Fibroblast of lung (primary cell): ENCODE measurements at places on chromosomes 2 and 18. TPM values are rescaled to one million over a fixed set of nuclear protein-coding genes. Genes with fewer than 3 reads are reported as not detected.
A peak's percentile ranks its signal among the peaks of the same experiment; 100 is the strongest.

- DNase-seq = no peak
- no peak overlapping the region for H3K4me3 ChIP-seq
- peaks cover 4% of the 10 kb centered on the region for H3K4me1 ChIP-seq
- no peaks in the 10 kb centered on the region for H3K27me3 ChIP-seq
- H3K36me3 ChIP-seq = no peaks in the 10 kb centered on the region
Observed at GRCh38 chr2:43186321-43186678, 40.1 kb downstream of the ZFP36L2 start.

DNA sequence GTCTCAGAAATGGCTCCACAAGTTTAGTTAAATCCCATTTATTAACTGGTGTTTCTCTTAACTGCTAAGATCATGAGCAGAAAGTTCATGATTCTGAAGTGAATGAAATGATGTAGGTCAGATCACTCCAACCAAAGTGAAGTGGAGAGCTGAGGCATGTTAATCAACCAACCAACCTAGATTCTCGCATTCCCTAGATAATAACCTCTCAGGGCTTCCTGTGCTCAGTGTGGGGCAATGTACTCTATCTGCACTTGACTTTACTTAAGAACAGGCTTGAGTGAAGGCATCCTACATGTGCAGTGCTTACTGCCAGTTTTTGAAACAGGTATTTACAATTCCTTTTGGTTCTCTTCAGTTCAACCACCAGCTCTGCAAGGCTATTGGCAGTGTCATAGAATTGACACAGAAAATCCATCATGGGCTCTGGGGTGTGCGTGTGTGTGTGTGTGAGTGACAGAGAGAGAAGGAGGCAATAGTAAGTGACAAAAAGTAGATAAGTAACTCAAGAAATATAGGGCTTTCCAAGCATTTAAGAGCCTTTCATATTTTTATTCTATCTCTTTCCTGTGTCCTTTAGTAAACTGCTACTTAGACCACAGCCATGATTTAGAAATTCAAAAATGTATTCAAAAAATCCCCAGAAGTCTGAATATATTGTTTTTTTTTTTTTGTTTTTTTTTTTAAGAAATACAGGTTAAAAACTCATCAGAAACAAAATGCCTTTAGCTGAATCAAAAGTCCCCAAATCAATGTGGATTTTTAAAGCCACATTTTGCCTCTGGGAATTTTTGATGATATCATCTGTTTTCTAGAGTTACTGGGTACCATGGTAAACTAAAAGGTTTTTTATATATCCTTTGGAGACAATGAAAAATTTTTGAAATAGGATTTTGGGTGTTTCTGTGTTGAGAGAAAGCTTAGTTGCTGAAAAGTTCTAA is 28.6 kb downstream of the DOCK10 start:
- no peak overlapping the region for H3K4me3 ChIP-seq
- no peak overlapping the region for H3K27ac ChIP-seq
- DNase-seq = peak; percentile 56

- peak overlapping the region; percentile 28 for H3K27ac ChIP-seq
- H3K36me3 ChIP-seq = peaks cover 1% of the 10 kb centered on the region
- H3K4me3 ChIP-seq = no peak overlapping the region
- no peaks in the 10 kb centered on the region for H3K27me3 ChIP-seq
- peaks cover 2% of the 10 kb centered on the region for H3K4me1 ChIP-seq
Observed at GRCh38 chr2:32135409-32135808, 30.3 kb upstream of the SLC30A6 start.

DNA sequence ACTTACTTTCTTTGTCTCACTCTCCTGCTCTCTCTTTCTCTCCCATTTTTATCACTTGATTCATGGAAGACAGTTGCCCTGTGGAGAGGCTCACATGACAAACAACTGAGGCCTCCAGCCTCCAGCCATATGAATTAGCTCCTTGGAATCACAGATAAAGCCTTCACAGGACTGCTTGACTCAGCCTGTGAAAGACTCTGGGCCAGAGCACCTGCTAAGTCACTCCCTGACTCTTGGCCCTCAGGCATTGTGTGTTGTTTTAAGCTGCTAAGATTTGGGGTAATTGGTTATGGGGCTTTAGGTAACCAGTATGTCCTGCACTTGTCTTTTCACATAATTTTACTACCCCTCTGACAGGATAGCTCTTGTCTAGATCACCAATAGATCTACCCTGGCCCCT is 334.9 kb downstream of the SOX11 start:
- DNase-seq = no peak
- no peaks in the 10 kb centered on the region for H3K27me3 ChIP-seq
- no peak overlapping the region for H3K4me3 ChIP-seq
- H3K36me3 ChIP-seq = no peaks in the 10 kb centered on the region
- H3K27ac ChIP-seq = no peak overlapping the region

Gene TNS1
- 44.4 and 49.1 TPM in 2 replicates for total RNA-seq

GRCh38 chr18:73118121-73118816 is 250.5 kb upstream of the NETO1 start:
- peak; percentile 5 for DNase-seq
- no peaks in the 10 kb centered on the region for H3K27me3 ChIP-seq
- no peaks in the 10 kb centered on the region for H3K4me1 ChIP-seq
- no peak overlapping the region for H3K4me3 ChIP-seq
- no peaks in the 10 kb centered on the region for H3K36me3 ChIP-seq

DNA sequence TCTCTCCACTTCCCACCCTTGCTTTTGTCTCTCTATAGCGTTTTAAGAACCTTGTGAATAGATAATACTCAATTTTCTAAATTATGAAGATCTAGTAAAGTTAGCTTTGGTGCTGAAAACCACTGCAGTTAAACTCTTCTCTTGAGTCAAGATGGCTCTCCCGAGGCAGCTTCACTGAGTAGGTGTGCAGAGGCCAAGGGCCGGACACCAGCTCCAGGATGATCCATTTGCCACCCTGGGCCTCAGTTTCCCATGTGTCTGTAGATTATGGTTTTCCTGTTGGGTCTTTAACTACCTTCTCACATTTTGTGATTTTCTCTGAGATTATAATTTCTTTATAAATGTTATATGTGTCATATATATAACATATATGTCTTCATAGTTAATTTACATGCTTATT is 68.5 kb upstream of the SH3RF3 start:
- H3K27me3 ChIP-seq = peaks cover 20% of the 10 kb centered on the region
- H3K36me3 ChIP-seq = no peaks in the 10 kb centered on the region
- no peaks in the 10 kb centered on the region for H3K4me1 ChIP-seq

DNA sequence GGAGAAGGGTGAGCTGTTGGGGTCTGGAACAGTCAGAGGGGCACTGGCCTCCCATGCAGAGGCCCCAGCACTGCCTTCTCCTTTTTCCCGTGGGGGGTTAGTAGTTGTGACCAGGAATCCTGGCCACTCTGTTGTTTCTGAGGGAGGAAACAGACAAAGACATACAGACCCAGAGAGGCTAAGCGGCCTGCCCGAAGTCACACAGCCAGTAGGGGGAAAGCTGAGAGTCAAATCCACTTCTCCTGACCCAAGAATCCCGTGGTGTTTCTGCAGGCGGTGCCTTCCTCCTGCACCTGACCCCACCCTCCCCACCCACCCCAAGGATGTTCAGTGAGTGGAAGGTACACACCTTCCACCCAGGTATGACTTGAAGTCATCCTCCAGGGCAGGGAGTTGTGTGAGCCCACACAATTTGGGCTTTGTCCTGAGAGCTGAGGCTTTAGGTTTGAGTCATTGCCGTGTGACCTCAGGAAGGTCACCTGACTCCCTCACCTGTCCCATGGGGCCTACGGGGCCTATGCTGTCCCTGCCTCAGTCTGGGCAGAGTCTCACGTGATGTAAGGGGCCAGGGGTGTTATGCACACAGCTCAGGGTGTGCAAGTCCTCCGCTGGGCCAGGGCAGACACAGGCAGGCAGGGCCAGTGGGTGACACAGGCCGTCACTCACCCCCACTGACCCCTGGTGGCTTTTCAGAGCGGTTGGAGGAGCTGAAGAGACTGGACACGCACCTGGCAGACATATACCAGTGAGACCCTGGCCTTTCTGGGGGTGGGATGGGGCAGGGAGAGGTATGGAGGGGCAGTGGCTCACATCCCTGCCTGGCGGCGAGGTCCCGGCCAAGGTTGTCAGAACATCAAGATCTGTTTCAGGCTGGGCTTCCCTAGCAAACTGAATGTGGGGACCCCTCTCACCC is 5.0 kb downstream of the NT5DC4 start:
- no peaks in the 10 kb centered on the region for H3K36me3 ChIP-seq
- no peak overlapping the region for H3K27ac ChIP-seq
- H3K27me3 ChIP-seq = no peaks in the 10 kb centered on the region
- DNase-seq = no peak

- no peaks in the 10 kb centered on the region for H3K36me3 ChIP-seq
- H3K27ac ChIP-seq = peak overlapping the region; percentile 24
- H3K4me1 ChIP-seq = peaks cover 24% of the 10 kb centered on the region
- DNase-seq = peak; percentile 87
Observed at GRCh38 chr2:63788071-63788470, 53.6 kb upstream of the UGP2 start.

DNA sequence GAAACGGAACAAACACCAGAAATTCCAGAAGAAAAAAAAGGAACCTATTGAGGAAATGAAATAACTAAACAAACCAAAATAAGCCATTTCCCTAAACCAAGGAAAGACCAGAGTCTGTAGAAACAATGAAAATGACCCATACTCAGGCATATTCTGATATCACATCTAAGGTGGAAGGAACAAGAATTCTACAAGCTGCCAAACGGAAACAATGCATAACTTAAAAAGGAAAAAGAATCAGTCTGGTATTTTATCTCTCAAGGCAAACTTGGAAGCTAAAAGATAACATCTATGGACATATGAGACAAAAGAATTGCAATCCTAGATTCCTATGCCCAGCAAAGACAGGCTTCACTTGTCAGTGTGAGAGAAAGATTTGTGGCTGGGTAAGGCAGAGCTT is 326.2 kb downstream of the PDE11A start:
- no peaks in the 10 kb centered on the region for H3K27me3 ChIP-seq
- no peak overlapping the region for H3K4me3 ChIP-seq
- no peaks in the 10 kb centered on the region for H3K36me3 ChIP-seq
- DNase-seq = no peak
